Mesendoderm (in vitro differentiated cells): ENCODE measurements at places on chromosomes 12 and 14.

- no peak for DNase-seq
These were observed 17.5 kb upstream of the KRT80 start for GRCh38 chr12:52209321-52209720.

GRCh38 chr12:123242116-123242904 lies 9.1 kb downstream of the MTRFR start:
- no peak for DNase-seq

- no peak for DNase-seq
These were observed 53.5 kb upstream of the PPP1R12A start for GRCh38 chr12:79988368-79988767.

- DNase-seq: no peak
These were observed 8.7 kb downstream of the POLE2 start for GRCh38 chr14:49679271-49679670.

DNA sequence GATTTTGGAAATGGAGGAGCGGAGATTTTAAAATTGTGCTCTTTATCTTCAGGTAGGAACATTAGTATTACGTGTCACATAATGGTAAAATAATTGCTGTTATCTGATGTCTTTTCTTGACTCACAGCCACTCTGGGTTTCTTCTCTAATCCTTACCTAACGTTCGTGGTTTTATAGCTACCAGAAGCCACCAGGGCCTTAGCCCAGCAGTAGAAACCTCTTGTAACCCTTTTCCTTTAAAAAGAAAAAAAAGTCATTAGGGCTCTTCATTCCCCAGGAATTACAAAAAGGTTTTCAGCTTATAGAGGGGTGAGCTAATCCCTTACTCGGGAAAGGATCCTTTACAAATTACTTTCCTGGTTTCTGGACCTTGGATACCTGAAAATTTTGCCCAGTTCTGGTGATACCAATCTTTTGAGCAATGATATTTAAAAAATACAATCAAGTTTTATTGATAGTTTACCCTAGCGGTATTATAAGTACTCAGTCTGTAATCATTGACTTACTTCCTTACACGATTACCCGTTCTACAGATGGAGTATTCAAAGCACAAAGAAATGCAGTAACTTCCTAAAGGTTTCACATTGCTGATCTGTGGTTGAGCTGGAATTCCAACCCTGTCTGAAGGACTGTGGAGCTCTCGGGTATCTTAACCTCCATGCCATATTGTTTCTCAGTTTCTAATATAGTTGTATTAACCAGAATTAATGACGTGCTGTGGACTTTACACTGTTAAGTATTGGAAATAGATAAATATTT lies 1.6 kb downstream of the GABARAPL1 start:
- DNase-seq: peak; percentile 78

DNA sequence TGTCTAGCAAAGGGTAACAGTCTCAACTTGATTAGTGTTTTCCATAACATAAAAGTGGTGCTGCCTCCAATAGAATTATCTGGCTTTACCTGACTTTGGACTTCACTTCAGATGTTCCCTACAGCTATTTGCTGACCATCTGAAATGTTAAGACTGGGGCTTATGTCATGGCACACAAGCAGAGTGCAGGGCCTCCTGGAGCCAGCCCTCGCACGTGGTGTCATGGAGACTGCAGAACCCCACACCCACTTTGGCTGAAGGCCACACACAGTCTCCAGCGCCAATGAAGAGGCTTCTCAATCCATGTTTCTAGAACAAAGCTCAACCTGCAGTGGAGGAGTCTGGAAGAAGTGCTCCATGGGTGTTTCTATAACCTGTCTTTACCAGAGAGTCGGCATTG lies 169.6 kb upstream of the FRMD6 start:
- no peak for DNase-seq

- DNase-seq: no peak
These were observed 20.6 kb upstream of the PYGL start for GRCh38 chr14:50964683-50965390.

- peak; percentile 68 for DNase-seq
These were observed 95.7 kb downstream of the PPP2R5C start for GRCh38 chr14:101857226-101857625.

- DNase-seq: peak; percentile 46
These were observed 60.8 kb upstream of the REP15 start for GRCh38 chr12:27635349-27635972.

DNA sequence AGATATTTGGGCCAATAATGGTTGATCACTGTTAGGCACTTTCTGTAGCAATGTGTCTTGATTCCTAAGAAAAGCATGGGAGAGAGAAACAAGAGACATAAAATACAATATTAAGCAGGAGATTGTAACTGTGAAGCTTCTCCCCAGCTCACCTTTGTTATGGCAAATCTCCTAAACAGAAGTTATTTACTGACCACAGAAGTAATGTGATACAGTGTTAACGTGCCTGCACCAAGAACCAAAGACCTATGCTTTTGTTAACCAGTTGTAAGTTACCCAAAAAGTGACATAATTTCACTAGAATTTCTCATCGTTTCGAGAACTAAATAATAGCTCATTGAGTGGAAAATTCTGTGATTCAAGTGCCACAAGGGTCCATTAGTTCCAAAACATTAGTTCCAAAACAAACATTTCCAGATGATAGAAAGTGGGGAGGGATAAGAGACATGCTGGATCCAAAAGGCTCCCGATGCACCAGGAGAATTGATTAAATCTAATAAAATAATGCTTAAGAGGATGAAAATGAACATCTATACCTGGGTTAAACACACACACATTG lies 14.3 kb downstream of the RERG start:
- DNase-seq: no peak

GRCh38 chr12:45756666-45757065 lies 27.2 kb downstream of the ARID2 start:
- DNase-seq: no peak

DNA sequence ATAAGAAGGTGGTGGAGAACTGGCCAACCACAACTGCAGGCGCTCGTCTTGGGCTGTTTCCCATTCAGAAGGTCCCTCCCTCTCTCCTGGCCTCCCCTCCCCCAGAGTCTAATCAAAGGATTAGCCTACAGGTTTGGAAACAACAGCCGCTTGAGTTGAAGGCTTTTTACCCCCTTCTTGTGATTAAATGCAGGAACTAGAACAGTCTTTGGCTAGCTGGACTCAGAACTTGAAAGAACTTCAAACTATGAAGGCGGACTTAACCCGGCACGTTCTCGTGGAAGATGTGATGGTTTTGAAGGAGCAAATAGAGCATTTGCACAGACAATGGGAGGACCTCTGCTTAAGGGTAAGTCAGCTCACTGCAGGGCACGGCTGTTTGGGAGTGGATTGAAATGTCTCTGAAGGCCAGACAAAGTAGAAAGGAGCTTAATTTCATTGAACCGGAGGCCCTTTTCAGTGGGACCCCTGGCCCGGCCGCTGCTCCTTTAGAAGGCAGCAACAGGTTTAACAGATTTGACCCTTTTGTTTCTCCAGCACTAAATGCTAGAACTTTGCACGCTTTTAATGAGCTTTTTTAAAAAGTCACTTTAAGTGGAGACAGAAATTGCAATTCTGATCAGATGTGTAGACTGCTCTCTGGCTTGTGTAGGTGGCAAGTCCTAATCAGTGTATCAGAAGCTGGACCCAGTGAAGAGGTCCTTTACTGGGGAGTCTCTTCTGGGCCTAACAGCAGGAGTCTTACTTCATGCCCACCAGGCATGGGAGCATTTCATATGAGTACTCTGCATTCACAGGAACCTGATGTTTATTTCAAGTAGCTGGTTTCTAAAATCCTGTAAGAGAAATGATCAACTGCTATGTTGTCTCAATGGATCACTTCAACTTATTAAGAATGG lies 107.7 kb downstream of the ESR2 start:
- peak; percentile 89 for DNase-seq

DNA sequence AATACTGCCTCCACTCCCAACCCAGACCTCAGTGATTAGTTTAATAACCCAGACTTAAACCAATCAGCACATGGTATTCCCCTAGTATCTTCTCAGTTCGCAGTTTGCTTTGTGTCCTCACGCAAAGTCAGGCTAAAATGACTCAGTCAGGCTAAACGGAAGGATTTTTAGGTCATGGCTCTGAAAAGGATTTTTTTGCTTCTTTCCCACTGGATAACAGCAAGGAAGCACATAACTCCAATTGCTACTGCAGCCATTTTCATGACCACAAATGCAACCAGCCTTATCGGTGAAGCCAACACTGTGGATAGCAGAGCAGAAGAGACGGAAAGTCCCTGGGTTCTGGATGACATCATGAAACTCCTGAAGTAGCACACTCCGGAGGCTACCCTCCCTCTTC lies 67.7 kb downstream of the ZC3H14 start:
- DNase-seq: no peak

DNA sequence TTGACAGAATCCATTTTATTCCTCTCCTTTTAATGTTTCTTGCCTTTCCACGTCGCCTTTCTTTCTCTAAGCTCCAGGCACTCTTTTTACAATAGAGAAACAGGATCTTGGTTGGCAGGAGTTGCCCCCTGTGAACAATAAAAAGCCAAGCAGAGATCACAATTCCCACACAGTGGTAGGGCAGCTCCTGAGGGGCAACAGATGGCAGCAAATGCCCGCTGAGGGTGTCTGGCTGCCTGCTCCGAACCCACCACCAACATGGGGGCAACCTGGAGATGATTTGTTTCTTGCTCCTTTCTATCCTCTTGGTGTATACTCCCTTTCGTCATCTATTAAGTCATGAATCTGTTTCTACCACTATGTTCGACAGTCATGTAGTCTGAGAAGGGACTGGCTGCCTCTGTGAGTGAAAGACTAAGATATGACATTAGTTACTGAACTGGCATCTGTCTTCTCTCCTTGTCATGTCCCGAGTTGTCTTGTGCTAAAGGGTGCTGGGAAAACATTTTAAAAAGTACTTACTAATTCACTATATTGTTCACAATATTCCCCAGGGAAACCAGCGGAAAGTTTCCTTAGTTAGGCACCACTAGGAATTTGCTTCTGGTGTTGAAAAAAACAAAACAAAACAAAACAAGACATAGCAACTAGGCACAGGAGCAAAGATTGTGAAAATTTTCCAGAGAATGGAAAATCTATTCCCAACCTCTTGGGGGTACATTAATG lies 170.1 kb downstream of the STXBP6 start:
- no peak for DNase-seq

- DNase-seq: no peak
These were observed 103.0 kb downstream of the PUS7L start for GRCh38 chr12:43655586-43655985.

DNA sequence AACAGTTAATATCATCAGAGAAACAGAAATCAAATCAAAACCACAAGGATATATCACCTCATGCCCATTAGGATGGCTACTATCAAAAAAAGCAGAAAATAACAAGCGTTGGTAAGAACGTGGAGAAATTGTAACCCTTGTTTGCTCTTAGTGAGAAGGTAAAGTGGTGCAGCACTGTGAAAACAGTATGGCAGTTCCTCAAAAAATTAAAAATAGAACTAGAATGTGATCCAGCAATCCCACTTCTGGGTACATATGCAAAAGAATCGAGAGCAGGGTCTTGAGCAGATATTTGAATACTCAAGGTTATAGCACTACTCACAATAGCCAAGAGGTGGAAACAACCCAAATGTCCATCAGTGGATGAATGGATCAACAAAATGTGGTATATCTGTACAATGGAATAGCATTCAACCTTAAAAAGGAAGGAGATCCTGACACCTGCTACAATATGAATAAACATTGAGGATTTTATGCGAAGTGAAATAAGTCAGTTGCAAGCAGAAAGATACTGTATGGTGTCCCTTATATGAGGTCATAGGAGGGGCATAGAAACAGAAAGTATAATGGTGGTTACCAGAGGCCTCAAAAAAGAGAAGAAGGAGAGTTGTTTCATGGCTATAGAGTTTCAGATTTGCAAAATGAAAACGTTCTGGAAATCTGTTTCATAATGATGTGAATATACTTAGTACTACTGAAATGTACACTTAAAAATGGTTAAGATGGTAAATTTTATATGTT lies 131.0 kb upstream of the EEA1 start:
- no peak for DNase-seq

GRCh38 chr12:55658635-55659391 lies 22.1 kb downstream of the OR10P1 start:
- no peak for DNase-seq

DNA sequence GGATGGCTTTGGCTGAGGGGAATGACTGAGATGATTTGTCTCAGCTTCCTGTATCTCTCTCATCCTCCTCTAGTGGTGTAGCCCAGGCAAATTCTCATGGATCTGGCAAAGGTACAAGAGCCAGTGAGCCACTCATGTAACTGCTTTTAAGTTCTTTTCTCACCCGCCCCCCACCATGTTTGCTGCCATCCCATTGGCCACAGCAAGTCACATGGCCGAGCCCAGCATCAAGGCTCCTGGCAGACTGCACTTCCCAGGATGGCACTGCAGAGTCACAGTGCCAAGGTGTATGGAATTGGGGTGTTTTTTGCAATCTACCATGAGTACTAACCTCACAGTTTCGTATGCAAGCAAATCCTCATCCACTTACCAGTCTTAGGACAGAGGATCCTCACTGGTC lies 50.9 kb downstream of the CHST11 start:
- DNase-seq: peak; percentile 22

DNA sequence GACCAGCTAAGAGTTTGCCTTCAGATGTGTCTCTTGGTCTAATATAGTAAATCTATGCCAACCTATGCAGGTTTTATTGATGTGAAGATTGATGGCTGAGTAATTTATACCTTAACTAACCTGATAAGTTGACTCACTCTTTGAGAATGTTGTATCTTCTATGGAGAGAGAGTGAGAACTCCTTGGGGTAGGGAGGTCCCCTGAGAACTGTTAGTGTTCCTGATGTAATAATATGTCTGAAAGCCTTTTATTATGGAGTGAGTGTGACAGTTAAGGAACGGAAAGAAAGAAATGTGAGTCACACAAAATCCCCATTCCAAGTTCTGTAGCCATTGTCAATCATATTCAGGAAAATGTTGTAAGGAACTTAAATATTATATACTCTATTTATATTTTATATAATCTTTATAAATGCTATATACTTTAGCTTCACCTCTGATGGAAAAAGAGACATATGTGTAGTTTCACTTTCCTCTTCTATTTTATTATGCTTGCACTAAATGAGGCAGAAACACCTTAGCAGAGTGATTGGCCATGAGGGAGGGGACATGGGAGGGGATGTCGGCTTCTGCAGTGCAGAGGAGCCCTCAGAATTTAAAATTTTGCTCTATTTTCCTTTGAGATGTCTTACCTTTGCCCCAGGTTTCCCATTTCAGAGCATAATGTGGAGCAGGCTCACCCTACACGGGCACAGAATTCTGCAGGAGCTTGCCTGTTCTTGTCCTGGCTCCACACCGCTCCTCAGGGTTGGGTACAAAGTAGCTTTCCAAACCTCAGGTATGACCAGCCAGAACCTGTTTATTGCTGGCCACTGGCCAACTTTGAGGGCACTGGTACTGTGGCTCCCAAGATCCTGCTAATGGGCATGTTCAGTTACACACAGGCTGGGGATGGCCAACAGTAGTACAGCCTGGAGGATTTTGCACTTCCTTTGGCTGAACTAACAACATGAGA lies 57.7 kb downstream of the ARF6 start:
- DNase-seq: no peak

- DNase-seq: peak; percentile 83
These were observed 121.7 kb downstream of the PPM1H start for GRCh38 chr12:62813031-62813829.

- no peak for DNase-seq
These were observed 47.4 kb downstream of the SUSD6 start for GRCh38 chr14:69658664-69659261.

- no peak for DNase-seq
These were observed 161.8 kb downstream of the ANO4 start for GRCh38 chr12:100956311-100956852.

GRCh38 chr12:121534495-121535148 lies 46.2 kb downstream of the KDM2B start:
- DNase-seq: no peak
